ENCODE measurements at places on chromosomes 3 and 15.

- no peak for DNase-seq
Measured at GRCh38 chr3:152301745-152302181, 33.0 kb downstream of the MBNL1 start.

DNA sequence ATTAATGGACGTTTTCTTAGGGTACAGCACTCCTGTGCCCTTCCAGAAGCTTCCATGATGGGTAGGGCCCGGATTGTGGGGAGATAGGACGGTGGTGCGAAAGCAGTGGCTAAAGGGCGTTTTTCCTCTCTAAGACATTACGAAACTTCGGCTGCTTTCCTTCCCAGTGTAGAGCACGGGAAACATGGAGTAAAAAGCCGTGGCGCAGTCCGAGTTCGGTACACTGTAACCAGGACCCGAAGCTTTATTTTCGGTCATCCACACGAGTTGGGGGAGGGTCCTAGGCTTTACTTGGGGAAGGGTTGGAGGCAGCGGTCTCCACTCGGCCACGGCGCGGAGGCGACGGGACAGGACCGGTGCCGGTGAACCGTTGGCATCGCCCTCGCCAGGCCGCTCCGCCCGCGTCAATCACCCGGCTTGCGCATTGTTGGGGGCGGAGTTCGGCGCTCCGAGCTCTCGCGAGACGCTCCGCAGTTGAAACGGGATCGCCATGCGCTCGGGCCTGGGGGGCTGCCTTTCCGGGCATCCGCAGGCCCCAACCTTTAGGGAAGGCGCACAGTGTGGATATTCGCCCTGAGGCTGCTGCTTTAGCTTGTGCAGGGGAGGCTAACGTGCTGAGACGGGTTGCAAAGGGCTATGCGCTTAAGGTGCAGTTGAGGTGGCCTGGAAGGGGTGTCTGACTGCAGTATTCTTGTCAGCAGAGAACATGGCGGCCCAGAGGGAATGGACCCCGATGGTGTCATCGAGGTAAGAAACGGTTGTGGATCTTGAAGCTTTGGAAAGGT, 546 bp downstream of the EIF4A2 start:
- DNase-seq, result peak; percentile 68

- DNase-seq, result no peak
Measured at GRCh38 chr3:167742338-167742737, 6.8 kb downstream of the SERPINI1 start.

GRCh38 chr3:104206925-104207324, 1159.8 kb upstream of the ALCAM start:
- DNase-seq, result no peak

DNA sequence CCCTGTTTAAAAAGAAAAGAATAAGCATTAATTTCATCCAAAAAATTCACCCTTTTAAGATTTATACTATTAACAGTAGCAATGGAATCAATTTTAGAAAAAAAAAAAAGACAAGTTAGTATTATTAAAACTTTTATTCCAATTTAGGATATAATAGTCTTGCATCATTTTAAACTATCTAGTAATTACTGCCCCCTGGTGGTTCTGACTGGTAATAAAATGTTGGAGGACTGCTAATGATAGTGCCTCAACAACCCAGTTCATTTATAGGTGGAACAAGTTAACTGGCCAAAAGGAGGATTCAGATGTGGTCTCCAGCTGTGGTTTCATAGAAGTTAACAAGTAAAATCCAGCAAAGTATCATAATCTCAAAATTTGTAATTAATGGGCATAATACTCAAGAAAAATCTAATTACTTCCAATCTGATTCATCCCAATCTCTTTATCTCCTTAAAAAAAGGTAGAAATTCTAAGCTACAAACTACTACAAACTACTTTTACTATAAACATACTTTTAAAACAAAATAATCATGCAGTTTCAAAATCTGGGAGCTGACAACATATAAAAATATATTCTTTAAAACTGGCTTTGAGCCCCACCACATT, 30.7 kb upstream of the WDR49 start:
- no peak for DNase-seq

DNA sequence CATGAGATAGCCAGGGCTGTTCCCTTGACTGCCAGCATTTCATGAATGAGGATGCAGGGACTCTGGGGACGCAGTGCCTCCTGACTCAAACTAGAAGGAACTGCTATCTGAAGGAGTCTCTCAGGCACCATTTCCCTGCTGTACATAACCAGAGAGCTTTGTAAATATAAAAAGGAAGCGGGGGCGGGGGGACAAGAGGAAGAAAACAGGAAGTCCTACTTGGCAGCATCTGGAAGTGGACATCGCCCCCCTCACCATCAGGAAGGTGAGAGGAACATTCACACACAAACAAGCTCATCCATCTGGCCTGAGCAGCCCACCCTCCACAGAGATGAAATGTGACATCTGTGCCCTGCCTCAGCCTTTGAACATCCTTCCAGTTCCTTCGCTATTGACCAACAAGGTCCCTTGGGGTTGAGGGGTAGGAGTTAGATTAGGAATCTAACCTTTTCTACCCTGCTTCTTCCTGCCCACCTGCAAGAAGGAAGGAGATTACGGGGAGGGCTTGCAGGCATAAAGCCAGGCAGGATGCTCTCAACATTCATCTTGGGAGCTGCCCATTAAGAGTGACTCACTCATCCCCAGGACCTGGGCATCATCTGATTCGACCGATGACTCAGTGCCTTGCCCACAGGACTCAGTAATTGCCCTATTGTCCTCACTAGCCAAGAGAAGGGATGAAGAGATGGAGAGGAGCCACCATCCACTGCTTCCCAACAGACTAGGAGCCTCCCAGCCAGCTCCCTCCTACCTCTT, 31.9 kb downstream of the SH3BP5 start:
- no peak for DNase-seq

DNA sequence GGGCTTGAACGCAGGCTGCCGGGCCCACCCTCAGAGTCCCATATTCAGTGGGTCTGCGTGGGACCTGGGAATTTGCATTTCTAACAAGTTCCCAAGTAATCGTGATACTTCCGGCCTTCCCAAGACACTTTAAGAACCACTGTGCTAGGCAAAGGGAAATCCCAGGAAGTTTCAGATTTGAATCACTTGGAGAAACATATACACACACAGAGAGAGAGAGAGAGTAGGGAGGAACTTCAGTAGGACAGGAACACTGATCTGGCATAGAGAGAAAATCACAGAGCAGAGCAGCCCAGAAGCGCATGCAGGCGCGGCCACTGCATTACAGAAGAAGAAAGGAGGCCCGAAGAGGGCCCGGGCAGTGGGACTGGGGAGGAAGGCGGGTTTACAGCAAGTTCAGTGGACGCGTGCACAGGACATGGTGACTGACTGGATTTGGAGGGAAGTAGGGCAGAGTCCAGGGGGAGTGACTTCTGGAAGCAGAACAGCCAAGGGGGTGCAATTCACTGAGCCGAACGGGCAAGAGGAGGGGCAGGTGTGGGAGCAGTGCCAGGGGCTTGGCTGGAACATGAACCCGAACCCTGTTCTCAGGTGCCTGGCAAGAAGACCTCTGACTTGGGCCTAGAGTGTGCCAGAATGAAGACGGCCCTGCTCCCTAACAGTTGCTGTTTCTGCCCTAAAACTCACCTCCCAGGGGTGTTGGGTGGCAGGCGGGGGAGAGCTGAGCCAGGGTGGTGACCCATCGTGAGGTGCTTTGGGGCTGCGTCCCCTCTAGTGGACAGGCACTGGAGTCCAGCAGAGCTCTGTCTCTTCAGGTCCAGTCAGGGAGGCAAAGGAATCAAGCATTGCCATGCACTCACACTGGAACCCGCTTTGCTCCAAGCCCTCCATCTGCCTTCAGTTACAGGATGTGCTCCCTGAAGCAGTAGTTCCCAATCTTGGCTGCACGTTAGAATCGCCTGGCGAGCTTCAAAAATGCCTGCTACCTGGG, 101.3 kb upstream of the HES1 start:
- no peak for DNase-seq

GRCh38 chr3:149042789-149043386, 43.4 kb downstream of the HLTF start:
- no peak for DNase-seq

DNA sequence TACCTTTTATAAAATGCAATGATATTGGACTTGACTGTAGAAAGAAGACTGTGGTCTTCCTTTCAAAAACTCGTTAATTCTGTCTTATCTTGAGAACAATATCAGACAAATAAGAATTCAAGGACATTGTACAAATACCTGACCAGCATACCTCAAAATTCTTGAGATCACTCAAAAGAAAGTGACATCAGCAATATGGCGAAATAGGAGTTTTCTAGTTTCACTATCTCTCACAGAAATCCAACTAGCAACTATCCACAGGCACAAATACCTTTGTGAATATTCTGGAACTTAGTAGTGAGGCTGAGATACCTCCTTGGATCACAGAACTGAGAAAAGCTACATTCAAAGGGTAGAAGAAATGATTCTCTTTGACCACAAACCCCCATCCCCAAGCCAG, 419.7 kb downstream of the ZNF385D start:
- no peak for DNase-seq

DNA sequence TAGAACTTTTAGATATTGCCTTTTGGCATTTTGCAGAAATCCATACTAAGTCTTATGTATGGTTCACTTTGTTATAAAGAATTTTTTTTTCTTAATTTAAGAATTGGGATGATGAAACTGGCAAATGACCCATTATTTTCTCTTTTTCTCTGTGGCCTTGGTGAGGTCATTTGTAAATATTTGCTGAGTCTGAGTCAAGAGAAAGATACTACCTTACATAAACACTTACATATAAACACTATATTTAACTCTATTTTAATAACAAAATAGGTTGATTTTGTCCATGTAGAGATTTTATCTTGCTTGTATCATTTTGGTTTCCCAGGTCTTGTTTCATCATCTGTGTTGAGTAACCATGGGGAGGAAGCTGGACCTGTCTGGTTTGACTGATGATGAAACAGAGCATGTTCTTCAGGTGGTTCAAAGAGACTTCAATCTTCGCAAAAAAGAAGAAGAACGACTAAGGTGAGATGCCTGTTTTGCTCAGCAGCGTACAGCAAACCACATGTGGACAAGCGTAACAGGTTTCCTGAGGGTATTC, 91.1 kb downstream of the MYRIP start:
- DNase-seq, result no peak

- DNase-seq, result peak; percentile 48
Measured at GRCh38 chr3:106333911-106334618, 465.3 kb upstream of the CBLB start.

DNA sequence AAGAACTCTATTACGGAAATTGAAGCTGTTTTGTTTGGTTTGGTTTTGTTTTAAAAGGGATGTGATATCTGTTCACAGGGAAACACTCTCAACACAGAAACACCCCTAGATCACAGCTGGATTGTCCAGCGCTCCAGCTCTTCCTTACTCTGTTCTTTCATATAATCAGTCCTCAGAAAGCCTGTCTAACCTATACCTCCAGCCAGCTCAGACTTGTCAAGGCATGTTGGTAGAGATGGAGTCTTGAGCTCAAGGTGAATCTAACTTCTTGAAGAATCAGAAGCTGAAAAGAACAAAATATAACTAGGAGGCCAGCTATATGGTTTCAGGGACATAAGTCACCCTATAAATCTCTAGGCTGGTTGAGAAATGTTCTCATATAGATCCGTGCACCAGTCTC, 110.2 kb upstream of the EPHA3 start:
- no peak for DNase-seq

- DNase-seq, result no peak
Measured at GRCh38 chr3:53384465-53385423, 37.4 kb upstream of the DCP1A start.

GRCh38 chr3:61520966-61521628, 40.3 kb upstream of the PTPRG start:
- DNase-seq, result no peak

DNA sequence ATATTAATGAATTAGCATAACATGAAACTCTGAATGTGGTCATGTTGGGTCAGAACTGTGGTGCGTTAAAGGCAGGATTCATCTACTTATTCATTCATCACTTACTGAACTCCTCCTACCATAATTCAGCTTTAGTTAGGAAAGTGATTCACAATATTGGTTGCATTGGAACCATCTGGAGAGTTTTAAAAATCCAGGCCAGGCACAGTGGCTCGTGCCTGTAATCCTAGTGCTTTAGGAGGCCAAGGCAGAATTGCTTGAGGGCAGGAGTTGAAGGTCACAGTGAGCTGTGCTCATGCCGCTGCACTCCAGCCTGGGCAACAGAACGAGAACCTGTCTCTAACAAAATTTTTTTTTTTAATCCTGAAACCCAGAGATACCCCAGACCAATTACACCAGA, 44.2 kb upstream of the ATG7 start:
- DNase-seq, result no peak
